ENCODE measurements at places on chromosomes 7 and 10. TPM values are rescaled to one million over a fixed set of nuclear protein-coding genes. Genes with fewer than 3 reads are reported as not detected.

VWA2 gene
- not detected for total RNA-seq

CD36 gene
- 1.2 TPM for total RNA-seq

FAM25C gene
- not detected for total RNA-seq

RHOBTB1 gene
- total RNA-seq, result 39.8 TPM

IFT22 gene
- total RNA-seq, result 63.4 TPM

MLXIPL gene
- not detected for total RNA-seq

FAM237B gene
- total RNA-seq, result not detected

LHFPL3 gene
- 0.43 TPM for total RNA-seq

ABCB1 gene
- 12.4 TPM for total RNA-seq

TLX1 gene
- total RNA-seq, result not detected

CTTNBP2 gene
- total RNA-seq, result 4.8 TPM

APBB1IP gene
- not detected for total RNA-seq

OPTN gene
- 13.7 TPM for total RNA-seq

KCNIP2 gene
- total RNA-seq, result not detected

NKX2-3 gene
- not detected for total RNA-seq

KCP gene
- not detected for total RNA-seq

ECHS1 gene
- 148 TPM for total RNA-seq

HMX2 gene
- not detected for total RNA-seq

ZDHHC6 gene
- total RNA-seq, result 36.0 TPM

H2BK1 gene
- 0.64 TPM for total RNA-seq

MSMB gene
- total RNA-seq, result not detected

SDK1 gene
- total RNA-seq, result 5.1 TPM

OR2A7 gene
- not detected for total RNA-seq

UNCX gene
- not detected for total RNA-seq

ZNF485 gene
- total RNA-seq, result 3.6 TPM

SPACDR gene
- total RNA-seq, result 1.0 TPM

IRF5 gene
- total RNA-seq, result 2.6 TPM

KAZALD1 gene
- total RNA-seq, result 22.5 TPM

TFAM gene
- 42.5 TPM for total RNA-seq

SPDYE9 gene
- total RNA-seq, result not detected

JMJD1C gene
- 31.5 TPM for total RNA-seq

TMEM196 gene
- total RNA-seq, result not detected

GNGT1 gene
- total RNA-seq, result not detected

AKR1C8 gene
- total RNA-seq, result 0.12 TPM

NEUROG3 gene
- 0.14 TPM for total RNA-seq

CALML3 gene
- total RNA-seq, result not detected

ANK3 gene
- total RNA-seq, result 9.1 TPM

HGF gene
- total RNA-seq, result 75.8 TPM

CHST15 gene
- total RNA-seq, result 4.0 TPM

NEUROD6 gene
- total RNA-seq, result not detected

RBP3 gene
- not detected for total RNA-seq

ANXA8L1 gene
- total RNA-seq, result not detected

CISD1 gene
- 90.2 TPM for total RNA-seq

SERPINE1 gene
- 12.7 TPM for total RNA-seq

GRID2IP gene
- total RNA-seq, result not detected

TEX36 gene
- total RNA-seq, result not detected

RTKN2 gene
- 7.3 TPM for total RNA-seq

SHH gene
- not detected for total RNA-seq

SH2B2 gene
- total RNA-seq, result 1.8 TPM

Measured in H4 (cell line).